ENCODE measurements at places on chromosomes 6 and 20.

DNA sequence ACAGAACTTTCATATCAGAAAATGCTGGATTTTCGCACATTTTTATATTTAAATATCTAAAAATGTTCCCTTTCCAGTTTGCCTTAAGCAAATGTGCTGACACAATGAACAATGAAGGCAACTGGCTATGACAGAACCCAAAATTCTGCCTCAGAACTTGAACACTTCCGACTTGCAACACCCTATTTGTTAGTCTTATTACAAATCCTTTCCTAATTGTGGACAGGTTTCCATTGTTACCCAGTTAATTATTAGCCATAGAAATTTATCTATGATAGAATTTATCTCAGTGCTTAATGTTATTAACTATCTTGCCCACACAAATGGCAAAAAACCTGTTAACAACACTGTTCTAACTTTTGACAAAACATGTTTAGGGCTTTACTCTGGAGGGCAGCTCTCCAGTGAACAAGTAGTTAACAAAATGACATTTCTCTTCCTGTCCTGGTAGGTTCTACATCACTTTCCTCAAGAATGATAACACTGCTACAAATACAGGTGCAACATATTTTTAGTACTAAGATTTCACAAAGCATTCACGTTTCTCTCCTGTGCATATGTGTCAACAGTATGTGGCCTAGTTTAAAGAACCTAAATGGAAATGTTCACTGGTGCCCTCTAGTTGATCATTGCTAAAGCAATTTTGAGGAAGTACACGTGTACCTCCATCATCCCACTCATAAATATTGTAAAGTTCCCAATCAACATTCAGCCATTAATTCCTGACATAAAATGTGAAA is 58.4 kb downstream of the HIVEP2 start:
- DNase-seq, result no peak

DNA sequence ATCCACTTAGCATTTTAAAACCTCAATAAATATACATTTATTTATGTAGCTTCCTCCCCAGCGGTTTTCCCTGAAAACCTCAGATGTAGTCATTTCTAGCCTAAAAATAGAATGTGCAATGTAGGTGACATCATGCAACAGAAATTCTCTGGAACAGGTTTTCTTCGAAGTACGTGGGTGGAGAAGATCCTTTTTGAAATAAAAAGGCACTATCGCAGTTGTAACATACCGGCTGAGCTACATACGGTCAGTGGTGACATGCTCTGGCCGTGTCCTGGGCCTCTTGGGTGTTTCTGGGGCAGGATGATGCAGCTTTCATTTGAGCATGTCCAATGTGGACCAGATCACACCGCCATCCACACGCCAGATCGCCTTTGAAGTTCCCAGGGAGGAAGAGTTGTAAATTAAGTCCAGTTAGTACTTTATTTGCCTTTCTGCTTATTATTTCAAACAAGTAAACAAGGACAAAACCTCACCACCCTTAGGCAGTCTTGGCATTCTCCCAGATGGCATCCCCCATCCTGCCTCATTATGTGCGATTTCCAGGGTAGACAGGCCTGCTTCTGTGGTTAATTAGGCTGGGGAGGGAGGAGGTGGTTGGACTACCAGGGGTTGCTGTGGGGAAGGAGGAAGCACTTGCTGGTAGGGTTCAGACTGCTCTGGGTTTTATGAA is 109.5 kb upstream of the CLDN20 start:
- no peak for DNase-seq

- no peak for DNase-seq
These were observed 21.3 kb downstream of the AARS2 start for GRCh38 chr6:44291841-44292240.

DNA sequence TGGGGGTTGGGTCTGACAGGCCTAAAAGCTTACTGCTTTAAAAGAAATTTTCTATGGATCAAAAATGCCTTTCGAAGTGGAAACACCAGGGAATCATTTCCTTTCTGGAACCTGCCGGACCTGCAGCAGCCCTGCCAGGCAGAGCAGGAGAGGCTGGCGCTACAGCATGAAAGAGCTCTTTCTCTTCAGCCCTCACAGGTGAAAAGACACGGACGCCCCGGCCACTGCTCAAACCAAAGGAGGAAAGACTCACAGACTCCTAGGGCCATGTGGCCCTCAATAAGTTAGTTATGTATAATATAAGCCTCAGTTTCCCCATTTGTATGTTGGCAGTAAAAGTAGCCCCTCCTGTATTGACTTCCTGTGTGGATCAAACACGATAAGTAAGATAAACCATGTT is 8.3 kb downstream of the SCML4 start:
- no peak for DNase-seq

DNA sequence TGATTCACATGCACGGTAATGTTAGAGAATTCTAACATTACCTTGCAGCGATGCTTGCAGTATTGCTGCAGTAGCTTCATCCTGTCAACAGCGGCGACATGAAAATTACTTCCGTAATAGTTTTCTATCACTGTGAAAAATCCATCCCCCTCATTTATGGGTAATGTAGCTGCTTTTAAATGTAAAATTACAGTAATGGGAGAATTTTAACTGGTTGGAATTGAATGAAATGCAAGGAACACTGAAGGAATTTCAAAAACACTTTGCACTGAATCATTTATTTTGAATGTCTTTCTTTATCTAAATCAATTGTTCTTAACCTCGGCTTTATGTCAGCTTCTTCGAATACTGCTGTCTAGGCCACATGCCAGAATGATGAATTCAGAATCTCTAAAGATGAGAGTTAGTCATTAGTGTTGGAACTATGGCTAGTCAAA is 102.4 kb upstream of the HIVEP1 start:
- DNase-seq, result no peak

DNA sequence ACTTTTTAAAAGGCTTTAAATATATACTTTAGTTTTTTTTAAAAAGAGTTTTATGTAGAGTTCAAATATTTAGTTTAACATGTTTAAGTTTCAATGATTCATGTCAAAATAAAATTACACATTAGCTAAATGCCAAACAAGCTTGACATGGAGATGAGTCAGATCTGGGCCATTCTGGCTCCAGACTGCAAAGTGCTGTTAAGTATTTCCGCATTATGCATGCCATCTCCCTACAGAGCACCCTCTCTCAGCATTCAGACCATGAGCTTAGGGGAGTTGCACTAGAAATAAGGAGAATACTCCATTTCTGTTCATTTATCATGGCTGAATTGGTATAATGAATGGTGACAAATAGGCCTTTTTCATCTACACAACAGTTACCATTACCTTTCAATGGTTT is 21.5 kb upstream of the HS3ST5 start:
- no peak for DNase-seq

GRCh38 chr6:169555971-169556617 is 145.7 kb downstream of the WDR27 start:
- no peak for DNase-seq

GRCh38 chr20:2697768-2698167 is 5.2 kb downstream of the EBF4 start:
- DNase-seq, result no peak

- DNase-seq, result no peak
These were observed 343.0 kb downstream of the CDKAL1 start for GRCh38 chr6:20877008-20877937.

- DNase-seq, result no peak
These were observed 226.8 kb downstream of the TMEM242 start for GRCh38 chr6:157096522-157096921.

DNA sequence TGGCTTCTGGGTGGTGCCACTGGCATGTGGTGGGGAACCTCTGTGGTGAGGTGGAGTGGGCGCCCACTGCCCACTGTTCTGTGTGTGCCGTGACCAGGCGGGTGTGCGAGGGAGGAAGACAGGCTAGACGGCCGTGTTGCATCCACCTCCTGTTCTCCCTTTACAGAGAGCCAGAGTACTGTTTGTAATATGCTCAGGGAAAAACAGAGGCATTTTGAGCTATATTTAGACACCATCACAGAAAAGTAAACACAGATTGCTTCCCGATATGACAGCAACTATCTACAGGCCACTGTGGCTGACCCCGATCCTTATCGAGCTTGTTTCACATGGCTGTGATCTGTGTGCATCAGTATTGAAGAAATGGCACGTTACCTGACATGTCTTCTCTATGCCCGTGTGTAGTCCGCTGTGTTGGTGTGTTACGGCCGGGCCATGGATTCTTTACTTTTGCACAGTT is 45.6 kb downstream of the ARID1B start:
- DNase-seq, result no peak

GRCh38 chr6:54992789-54993188 is 146.2 kb downstream of the FAM83B start:
- no peak for DNase-seq

DNA sequence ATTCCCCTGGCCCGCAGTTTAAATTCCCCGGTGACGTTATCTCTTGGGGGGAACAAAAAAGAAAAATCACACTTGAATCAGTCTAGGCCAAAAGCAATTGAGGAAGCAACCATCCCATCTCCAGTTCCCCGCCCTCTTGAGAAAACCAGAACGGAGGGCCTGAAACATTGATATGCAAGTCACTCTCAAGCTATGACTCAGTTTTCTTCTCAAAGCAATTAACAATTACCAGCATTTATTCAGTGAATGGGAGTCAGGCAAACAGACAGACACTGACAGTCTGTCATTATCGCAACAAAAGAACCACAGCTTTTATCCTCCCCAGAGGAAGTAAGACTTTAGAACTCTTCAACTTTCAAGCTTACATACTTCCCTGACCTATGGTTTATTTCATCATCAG is 100.9 kb downstream of the OPRM1 start:
- DNase-seq, result no peak

DNA sequence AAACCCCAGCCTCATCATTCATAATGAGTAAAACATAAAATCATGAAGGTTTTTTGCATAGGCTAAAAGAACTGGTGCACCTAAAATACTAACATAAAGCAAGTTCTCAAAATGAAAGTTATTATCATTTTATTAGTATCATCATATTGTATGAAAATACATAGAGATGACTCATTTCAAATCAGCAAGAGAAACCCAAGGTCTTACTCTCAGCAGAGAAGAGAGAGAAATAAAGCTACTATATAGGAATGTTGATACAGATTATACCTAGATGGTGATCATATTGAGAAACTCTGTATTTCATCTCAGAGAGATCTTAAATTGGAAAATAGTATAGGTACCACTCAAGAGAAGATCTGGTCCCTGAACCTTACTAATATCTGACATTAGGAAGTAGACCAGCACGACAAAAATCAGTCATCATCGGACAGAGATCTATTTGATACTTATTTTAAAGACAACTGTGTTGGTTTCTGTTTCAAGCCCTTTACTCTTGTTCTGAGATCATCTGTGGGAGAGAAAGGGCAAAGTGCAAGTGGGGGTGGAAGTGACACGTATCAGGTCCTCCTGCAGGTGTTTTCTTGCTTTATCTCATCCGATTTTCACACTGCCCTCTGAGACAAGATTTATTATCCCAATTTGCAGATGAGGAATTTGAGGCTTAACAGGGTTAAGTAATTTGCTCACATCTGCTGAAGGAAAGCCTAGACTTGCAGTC is 532.3 kb downstream of the MAFB start:
- DNase-seq, result no peak

- no peak for DNase-seq
These were observed 6.0 kb upstream of the MTG2 start for GRCh38 chr20:62176866-62177265.

- no peak for DNase-seq
These were observed 64.8 kb upstream of the TMEM30A start for GRCh38 chr6:75349262-75349984.

DNA sequence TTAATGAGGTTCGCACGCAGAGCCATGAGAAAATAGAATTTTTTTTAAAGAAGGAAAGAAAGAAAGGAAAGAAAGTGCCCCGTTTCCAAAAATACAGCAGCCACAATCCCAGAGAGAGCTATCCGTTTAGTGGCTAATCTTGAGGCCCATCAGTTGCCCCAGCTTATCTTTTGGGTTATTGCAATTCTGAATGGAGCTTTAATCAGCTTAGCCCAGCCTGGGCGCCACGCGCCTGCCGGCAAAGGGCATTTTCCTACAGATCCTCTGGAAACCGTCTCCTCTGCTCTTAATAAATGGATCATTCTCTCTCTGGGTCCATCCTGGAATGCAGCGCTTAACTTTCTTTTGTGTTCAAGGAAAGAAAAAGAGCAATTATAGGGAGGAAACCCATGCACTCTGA is 413.3 kb downstream of the MAFB start:
- no peak for DNase-seq

- no peak for DNase-seq
These were observed 269.5 kb downstream of the PLCB1 start for GRCh38 chr20:8401556-8401955.

GRCh38 chr6:47344022-47344421 is 34.3 kb upstream of the TNFRSF21 start:
- DNase-seq, result no peak

DNA sequence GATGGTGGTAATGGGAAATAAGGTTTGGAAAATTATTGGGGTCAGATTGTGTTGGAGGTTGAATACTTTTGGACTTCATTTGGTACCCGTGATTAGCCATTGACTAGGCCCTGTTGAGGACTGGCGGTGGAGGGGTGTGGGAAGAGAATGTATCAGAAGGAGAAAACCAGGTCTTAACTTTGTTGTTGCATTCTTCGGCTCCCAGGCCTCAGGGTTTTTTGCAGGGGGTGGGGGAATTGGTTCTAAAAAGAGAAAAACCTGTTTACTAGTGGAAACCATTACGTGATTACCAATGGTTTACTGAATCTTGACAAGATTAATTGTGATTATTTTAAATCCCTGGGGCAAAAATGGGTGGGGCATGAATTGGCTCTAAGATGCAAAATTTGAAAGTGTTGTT is 85.1 kb downstream of the PHF20 start:
- no peak for DNase-seq

DNA sequence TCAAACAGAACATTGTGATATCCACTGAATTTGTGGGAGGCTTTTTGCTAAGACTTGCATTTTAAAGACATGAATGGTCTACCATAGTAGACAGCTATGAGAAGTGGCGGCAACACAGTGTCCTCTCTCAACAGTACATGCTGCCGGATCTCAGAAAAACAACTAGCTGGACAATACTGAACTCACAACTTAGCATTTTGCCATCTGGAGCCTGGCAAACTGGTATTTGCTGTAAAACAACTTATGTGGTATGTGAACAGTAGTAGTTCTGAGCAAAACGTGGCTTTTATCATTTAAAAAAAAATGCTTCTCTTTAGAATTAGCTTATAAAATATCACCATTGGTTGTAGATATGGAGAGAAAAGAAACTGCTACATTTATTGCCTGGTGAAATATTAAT is 3.3 kb upstream of the PXDC1 start:
- no peak for DNase-seq

DNA sequence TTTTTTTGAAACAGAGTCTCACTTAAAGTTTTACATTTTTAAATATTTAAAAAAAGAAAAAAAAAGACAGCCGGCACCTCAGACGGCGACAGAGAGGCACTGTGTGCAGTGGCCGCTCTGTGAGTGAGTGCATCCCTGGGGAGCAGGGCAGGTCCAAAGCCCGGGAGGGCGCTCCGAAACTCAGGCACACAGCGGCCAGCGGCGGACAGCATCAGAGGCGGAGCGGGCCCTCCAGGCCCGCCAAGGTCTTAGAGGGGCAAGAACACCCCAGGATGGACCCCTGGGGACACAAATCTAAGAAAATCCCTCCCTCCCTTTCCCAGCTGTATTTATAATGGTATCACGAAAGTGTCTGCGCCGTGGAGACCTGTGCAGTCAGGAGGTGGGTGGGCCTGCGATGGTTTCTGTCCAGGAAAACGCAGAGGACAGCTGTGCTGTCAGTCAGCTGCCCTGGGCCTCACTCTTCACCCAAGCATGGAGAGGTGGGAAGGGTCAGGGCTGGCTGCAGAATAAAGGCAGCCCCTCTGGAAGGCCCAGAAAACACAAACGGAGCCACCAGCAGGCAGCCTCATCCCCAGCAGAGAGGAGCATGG is 43.8 kb downstream of the TAF4 start:
- no peak for DNase-seq

Measured in hypothalamus (tissue), 51 donors.